Activated CD4-positive, CD25-positive, alpha-beta regulatory T cell treated with anti-CD3 and anti-CD28 coated beads, Interleukin-2, amount 50 U/mL, for 24 hours (primary cell): ENCODE measurements at places on chromosomes 3 and 15.

- no peak for ATAC-seq
Observed at GRCh38 chr15:78421238-78421965, 16.6 kb upstream of the IREB2 start.

DNA sequence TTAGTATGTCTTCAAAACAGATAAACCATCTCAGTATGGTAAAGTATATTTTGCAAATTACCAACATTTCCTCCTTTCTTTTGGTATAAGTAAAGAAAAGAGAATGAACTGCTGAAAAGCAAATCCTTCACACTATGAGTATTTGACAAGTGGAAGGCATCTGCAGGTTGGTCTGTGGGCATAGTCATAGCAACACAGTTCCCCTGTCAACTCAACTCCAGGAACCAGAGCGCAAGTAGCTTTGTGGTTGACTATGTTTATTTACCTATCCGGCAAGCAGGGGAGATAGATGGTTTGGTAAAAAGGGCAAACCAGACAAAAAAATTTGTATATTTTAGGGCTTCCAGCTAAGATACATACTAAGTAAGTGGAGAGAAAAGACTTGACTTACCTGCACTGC, 88.3 kb upstream of the PPIB start:
- ATAC-seq, result peak; percentile 12

- ATAC-seq, result no peak
Observed at GRCh38 chr3:43032646-43033628, 53.8 kb downstream of the GASK1A start.

DNA sequence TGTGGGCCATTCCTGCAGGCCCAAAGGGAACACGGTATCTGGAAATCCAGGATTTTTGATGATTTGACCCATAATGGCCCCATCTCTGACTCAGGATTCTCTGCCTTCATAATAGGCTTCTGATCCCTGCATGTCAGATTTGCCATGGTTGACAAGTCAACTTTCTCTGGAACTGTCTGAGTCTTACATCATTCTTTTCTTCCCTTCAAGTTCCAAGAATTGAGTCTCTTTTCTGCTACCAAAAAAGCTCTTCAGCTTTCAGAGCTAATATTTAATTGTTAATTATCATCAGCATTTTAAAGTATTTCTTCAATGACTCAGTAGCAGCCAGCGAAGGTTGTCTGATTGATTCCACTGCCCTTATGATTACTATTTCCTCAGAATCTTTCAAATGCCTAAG, 244.4 kb upstream of the COL8A1 start:
- no peak for ATAC-seq

GRCh38 chr3:63914312-63914711, 2.1 kb upstream of the SCAANT1 start:
- ATAC-seq, result no peak

GRCh38 chr15:31953478-31953877, 76.8 kb upstream of the CHRNA7 start:
- ATAC-seq, result no peak

- ATAC-seq, result no peak
Observed at GRCh38 chr3:16836505-16837237, 48.1 kb upstream of the PLCL2 start.

DNA sequence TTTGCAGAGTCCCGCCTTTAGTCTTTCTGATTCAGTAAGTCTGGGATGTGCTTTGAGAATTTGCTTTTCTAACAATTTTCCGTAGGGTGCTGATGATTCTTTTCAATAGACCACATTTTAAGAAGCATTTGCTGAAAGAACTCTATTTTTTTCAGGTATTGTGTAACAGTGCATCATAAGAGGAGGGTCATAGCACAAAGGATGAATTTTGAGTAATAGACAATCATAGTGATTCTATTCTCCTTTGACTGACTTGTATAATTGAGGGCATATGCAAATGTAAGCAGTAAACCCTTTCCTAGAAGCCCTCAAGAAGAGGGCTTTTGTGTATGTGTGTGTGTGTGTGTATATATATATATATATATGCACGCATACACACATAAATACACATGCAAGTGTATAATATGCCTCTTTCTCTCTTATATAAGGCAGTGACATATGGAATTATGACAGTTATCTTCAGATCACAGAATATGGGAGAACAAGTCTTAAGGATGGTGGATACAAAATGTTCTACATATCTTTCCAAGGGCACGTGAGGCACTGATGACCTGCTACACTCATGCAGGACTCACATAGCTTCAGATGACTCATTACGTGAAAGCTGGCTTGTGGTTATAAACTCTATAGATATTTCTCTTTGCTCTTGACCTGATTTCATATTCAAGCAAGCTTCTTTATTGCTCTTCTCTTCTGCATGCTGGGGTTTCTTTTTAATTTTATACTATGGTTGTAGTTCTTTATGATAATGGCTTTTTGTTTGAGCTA, 6.5 kb upstream of the PLSCR1 start:
- ATAC-seq, result peak; percentile 72

- ATAC-seq, result no peak
Observed at GRCh38 chr3:11995120-11995519, 9.1 kb upstream of the SYN2 start.

GRCh38 chr3:176961916-176962315, 235.4 kb downstream of the TBL1XR1 start:
- no peak for ATAC-seq

DNA sequence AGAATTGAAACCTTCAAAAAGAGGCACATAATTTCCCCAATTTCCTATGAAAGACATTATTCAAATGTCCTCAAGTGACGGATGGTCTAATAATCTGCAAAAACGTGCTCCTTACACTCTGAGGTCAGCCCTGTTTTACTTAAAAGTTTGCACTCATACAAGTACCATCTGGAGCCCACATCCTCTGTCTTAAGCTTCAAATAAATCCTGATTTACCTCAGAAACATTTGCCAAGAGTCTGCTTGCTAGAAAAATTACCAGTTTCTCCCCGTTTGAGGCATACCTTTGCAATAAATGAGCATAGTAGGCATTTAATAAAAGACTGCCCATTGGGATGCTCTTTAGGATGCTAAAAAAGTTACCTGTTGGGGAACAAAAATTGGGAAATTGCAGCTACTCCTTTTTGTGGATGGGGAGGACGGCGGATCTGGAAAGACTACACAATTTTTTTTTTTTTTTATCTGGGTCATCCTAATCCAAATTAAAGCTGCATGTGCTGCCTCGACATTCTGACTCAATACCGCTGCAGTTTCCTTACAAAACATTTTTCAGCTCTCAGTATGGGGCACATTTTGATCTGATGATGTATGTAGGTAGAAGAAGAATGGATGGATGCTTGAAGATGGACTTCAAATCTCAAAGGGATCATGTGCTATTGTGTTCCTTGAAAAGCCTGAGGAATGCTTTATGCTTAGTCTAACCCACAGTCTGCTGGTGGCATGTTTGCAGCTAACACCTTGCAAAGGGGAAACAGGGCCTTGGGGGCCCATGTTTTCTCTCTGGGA, 233.7 kb upstream of the ADAMTS9 start:
- ATAC-seq, result no peak

DNA sequence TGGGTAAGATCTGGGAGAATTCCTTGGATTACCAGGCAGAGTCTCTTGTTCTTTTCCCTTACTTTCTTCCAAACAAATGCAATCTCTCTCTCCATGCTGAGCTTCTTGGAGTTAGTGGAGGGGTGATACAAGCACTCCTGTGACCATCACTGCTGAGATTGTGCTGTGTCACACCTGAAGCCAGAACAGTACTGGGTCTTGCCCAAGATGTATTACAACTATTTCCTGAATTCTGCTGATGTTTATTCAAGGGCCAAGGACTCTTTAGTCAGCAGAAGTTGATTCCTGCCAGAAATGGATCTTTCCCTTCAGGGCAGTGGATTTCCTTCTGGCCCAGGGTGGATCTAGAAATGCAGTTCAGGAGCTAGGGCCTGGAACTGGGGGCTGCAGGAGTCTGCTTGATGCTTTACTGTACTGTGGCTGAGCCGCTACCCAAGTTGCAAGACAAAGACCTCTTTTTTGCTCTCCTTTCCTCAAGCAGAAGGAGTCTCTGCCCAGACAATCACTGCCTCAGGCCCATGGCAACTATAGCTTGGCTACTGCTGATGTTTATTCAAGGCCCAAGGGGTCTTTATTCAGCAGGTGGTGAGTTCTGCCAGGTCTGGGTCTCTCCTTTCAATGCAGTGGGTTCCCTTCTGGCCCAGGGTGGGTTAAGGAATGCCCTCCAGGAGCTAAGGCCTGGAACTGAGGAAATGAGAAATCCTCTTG, 98.8 kb downstream of the SH3GL3 start:
- ATAC-seq, result no peak

DNA sequence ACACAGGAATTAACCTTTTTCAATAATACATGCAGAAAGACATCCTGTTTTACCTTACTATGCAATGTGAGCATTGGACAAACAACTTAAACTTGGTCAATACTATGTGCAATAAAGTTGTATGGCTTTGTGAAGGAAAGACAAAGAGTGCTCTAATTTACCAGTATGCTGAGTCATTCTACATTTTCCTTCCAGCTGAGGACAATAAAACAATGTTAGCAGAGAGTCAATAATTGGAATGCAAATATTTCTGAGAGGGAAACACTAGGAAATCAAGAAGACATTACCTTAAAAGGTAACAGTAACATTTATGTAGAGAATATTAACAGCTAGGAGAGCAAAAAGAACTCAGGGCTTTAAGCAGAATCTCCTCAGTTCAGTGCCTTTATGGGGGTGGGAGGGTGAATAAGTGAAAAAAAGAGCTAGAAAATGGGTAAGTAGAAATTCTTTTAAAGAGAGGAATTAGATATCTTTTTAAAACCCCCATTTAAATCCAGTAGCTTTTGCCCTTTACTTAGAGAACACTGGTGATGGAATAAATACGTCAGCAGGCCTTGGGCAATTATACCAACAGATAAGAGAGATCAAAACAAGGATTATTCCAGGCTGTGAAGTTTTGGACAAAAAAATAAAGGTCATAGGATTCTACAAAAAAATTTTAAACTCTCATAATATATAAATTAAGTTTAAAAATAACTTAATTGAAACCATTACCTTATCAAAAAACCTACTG, 11.6 kb upstream of the HGD start:
- no peak for ATAC-seq

DNA sequence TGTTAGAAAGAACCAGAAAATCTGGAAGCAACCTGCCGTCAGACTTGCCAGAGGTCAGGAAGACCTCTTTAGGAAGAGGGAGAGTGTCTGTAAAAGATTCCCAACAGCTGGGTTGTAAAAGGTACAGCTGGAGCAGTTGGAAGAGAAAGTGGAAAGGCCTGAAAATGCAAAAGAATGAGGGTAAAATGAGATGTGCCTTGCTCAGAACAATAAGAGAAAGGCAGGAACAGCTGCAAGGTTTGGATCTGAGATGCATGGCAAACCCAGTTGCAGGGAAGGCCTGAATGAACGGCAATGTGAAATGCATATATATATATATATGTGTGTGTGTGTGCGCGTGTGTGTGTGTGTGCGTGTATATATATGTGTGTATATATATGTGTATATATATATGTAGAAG, 88.1 kb downstream of the ZIC1 start:
- ATAC-seq, result no peak

- no peak for ATAC-seq
Observed at GRCh38 chr3:112770032-112770626, 76.5 kb downstream of the CD200R1L start.

DNA sequence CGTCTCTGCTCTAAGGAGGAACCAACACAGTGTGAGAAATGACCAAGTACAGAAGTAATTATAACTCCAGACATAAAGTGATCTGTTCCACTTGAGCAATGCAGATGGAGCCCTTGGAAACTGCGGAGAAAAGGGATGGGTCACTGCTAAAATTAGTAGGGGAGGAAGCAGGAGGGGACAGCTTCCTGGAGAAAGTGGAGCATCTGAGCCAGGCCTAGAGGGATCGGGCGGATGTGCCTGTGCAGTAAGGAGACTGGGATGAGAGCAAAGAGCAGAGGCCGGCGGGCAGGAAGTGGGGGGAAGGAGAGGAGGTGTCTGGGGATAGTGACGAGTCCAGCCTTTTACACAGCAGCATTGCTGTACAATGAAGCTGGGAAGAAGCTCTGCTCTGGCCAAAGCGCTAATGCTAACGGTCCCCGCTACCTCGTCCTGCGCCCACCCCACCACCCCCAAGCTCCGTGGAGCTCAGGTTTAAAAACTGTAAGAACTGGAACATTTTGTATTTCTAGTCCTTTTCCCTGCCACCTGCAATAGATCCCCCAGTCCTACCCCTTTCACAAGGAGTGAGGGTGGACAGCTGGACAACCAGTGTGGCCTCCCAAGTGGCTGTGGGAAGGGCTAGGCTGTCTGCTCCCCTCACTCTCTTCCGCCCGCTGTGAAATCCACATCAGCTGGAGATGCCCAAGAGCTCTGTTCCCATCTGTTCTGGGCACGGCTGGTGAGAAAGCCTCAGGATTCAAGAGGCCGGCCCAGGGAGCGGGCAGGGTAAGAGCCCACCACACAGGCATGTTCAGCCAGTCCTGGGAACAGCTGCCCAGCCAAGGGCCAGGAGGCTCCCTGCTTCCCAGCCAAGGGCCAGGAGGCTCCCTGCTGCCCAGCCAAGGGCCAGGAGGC, 53.0 kb upstream of the HES1 start:
- no peak for ATAC-seq

- no peak for ATAC-seq
Observed at GRCh38 chr3:58588030-58588614, 10.9 kb upstream of the FAM107A start.

- ATAC-seq, result no peak
Observed at GRCh38 chr15:87944050-87944449, 312.5 kb downstream of the NTRK3 start.

DNA sequence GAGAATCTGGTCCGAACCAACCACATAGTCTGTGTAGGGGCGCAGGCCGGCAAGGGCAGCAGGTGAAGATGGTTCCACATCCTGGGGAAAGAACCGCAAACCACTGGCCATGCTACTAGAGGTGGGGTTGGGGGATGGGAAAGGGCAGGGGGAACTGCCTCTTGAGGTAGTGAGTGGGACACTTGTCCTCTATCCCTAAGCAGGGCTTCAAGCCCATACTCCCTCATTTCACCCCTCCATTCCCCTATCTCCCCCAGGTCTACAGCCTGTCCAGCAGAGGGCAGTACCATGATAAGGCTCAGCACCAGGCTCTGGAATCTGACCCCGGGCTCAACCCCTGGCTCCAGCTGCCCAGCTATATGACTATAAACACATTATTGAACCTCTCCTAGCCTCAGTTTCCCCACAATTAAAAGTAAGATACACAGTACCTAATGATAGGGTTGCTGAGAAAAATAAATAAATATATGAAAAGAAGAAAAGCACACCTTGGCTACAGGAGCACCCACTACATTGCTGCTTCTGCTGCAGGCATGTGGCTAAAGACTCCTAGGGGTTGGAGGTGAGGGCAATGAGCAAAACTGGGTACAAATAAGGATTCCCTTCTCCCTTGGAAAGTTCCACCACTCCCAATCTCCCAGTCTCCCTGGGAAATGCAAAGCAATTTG, 6.3 kb downstream of the GORASP1 start:
- peak; percentile 69 for ATAC-seq

DNA sequence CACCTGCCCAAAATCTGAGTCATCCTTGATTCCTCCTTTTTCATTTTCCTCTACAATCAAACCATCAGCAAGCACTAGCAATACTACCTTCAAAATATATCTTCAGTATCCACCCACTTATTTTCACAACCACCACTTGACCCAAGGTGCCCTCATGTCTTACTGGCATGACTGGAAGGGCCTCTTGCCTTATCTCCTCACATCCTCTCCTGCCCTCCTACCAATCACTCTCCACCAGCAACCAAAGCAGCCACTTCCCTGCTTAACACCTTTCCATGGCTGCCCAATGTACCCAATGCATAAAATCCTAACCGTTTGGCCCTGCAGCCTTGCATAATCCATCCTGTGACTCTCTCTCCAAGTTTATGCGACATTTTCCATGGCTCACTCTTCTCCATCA, 76.0 kb downstream of the MTHFS start:
- no peak for ATAC-seq
